Dermis blood vessel endothelial cell (primary cell): ENCODE measurements at places on chromosomes 5 and 9. TPM values are rescaled to one million over a fixed set of nuclear protein-coding genes. Genes with fewer than 3 reads are reported as not detected.
A peak's percentile ranks its signal among the peaks of the same experiment; 100 is the strongest.

GRCh38 chr9:3746296-3747275, 220.8 kb upstream of the RFX3 start:
- DNase-seq, result peak; percentile 12

DNA sequence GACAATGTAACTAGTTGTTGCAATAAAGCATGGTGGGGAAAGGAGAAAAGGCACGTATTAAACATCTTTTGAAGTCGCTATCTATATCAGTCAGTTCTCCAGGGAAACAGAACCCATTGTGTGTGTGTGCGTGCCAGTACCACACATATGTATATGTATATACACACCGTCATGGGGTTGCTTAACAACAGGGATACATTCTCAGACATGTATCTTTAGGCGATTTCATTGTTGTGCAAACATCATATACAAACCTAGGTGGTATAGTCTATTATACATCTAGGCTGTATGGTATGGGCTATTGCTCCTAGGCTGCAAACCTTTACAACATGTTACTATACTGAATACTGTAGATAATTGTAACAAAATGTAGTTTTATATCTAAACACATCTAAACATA, 2.3 kb downstream of the CDKN2B-AS1 start:
- no peak for DNase-seq

The CCL21 gene
- 1.4 and 2.5 TPM in 2 replicates for total RNA-seq

The MRPL36 gene
- total RNA-seq, result 32.2 and 36.9 TPM in 2 replicates

GRCh38 chr5:125564317-125564975, 818.0 kb upstream of the ZNF608 start:
- no peak for DNase-seq

The MCIDAS gene
- total RNA-seq, result not detected in 2 replicates

The ZNF366 gene
- 13.3 and 17.0 TPM in 2 replicates for total RNA-seq

DNA sequence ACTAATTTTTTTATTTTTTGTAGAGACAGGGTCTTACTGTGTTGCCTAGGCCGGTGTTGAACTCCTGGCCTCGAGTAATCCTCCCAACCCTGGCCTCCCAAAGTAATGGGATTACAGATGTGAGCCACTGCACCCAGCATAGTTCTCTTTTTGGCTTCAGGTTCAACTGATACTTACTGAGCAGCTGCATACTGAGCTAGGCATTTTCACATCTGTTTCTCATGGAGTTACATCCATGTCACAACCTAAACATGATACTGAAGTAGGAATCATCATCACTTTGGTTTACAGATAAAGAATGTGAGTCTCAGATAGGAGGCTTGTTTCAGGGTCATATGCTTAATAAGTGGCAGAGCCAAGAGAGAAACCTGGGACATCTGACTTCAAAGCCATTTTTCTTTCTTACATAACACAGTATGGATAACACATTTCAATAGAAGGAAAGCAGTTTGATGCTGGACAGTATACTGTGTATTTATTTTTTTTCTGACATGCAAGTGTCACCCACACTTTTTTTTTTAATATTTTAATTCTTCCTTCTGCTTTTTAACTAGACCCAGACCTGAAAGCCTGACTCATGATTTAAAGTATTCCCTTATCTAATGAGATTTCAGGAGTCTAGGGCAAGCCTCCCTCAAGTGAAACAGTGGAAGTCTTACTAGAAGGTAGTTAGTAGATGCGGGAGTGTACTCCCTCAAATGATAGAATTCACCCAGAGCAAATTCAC, 90.8 kb downstream of the HACD4 start:
- DNase-seq, result no peak

DNA sequence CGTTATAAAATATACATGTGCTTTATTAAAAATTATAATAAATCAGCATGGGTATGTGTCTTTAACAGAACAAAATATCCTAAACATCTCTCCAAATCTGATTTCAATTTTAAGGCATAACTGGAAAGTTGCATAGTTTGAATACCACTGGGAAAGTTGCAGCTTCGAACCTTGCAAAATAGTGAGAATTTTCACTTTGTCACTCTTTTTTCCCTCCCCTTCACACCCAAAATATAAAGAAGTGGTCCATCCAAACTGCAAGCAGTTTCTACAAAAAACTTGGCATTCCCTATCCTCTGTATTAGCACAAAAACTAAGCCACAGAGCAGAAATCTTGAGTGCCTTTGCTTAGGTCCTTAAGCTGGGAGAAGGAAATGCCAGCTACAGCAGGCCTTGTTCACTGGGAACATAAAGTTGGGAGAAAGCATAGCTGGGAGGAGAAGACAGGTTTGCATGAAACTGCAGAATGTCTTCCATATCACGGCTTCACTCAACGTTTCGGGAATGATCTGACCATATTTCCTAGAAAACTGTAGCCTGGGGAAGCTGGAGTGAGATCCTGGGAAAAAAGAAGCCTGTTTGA, 400.3 kb downstream of the EBF1 start:
- no peak for DNase-seq

The ELAVL2 gene
- 0.47 and 0.68 TPM in 2 replicates for total RNA-seq

GRCh38 chr9:98607152-98607551, 101.6 kb downstream of the GABBR2 start:
- no peak for DNase-seq

- DNase-seq, result no peak
Observed at GRCh38 chr5:157116483-157116954, 7.7 kb upstream of the HAVCR2 start.

- no peak for DNase-seq
Observed at GRCh38 chr5:113340537-113340936, 94.3 kb downstream of the TSSK1B start.

The OMD gene
- under 0.01 and 0.23 TPM in 2 replicates for total RNA-seq

- no peak for DNase-seq
Observed at GRCh38 chr9:15010581-15010980, 100.4 kb upstream of the FREM1 start.

GRCh38 chr9:109689701-109690100, 90.3 kb upstream of the PALM2AKAP2 start:
- DNase-seq, result no peak

DNA sequence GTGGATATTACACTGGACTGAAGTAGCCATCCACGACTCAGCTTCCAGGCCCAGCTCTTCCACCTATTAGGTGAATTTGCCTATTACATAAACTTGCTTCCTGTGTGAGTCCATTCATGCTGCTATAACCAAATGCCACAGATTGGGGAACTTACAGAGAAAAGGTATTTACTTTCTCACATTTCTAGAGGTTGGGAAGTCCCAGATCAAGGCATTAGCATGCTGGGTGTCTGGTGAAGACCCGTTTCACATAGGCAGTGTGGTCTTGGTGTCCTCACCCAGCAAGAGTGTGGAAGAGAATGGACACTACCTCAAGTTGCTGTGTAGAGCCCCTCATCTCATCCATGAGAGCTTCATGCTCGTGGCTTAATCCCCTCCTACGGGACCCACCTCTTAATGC, 282.6 kb downstream of the IRX1 start:
- DNase-seq, result no peak

DNA sequence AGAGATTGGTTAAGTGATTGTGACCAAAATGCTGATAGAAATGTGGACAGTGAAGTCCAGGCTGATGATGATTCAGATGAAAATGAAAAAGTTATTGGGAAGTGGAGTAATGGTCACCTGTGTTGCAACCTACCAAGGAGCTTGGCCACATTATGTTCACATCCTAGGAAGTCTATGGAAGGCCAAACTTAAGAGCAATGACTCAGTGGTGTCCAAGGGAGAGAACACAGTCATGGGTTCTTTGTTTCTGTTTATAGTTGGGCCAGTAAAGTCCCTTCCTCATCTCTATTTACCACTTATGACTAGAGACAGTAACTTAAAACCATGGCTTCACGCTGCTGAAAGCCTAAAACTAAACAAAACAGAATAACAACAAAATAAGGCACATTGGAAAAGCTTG, 555.3 kb upstream of the DAB2 start:
- DNase-seq, result no peak

The PCDHGB5 gene
- 11.9 and 16.7 TPM in 2 replicates for total RNA-seq

GRCh38 chr5:23353286-23353685, 154.1 kb upstream of the PRDM9 start:
- no peak for DNase-seq

The GRPEL2 gene
- 44.3 and 61.9 TPM in 2 replicates for total RNA-seq
